Stimulated activated CD4-positive, alpha-beta T cell treated with anti-CD3 and anti-CD28 coated beads, Interleukin-12 subunit alpha, Interleukin-12 subunit beta, amount 100 ng/mL, for 48 hours (primary cell): ENCODE measurements at places on chromosomes 7 and 10.

DNA sequence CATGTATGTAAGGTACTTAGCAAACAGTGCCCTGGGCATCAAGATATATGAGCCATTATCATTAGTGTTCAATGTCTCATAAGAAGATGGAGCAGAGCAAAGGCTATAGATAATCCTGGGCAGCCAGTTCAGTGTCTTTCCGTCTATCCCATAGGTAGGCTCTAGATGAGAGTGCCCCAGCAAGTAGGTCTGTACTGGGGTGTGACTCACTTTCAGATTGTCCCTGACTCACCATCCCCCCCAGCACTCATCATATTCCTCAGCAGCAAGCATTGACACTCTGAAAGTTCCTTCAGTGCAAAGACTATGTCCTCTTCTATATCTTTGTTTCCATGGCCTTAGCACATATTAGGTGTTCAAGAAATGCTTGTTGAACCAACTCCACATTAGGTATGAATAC, 20.0 kb upstream of the FAM204A start:
- DNase-seq = no peak

DNA sequence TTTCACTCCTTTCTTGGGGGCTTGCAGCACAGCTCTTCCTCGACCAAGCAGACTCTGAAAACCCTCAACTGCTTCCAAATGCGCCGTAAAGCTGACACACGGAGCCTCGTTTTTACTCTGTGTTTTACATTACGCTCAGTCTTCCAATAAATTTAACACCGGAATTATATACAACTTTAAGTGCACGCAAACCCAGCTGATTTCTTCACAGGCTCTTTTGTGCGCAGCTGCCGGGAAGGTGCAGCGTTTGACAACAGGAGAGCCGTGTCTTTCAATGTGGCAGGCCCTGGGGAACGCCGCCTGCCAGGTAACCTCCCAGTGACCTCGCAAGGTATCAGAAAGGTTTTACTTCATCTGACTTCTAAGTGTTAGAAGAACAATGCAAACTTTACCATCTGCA, 35.0 kb downstream of the GFRA1 start:
- DNase-seq = no peak

DNA sequence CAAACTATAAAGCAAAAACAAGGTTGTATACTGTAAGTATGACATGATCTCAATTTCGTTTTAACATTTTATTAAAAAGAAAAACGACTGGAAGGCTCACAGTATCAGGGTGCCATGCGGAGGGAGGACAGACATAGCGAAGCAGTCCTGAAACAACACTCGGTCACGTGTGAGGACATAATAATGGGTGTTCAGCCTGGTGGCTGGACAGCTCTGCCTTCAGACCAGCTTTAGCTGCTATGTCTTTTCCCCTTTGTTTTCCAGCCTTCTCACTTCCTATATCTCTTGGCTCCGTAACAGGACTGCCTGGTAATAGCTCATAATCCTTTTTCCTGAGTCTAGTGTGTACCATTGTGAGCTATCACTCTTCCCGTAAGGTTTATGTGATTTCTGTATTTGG, 18.4 kb upstream of the KLF14 start:
- DNase-seq = no peak

DNA sequence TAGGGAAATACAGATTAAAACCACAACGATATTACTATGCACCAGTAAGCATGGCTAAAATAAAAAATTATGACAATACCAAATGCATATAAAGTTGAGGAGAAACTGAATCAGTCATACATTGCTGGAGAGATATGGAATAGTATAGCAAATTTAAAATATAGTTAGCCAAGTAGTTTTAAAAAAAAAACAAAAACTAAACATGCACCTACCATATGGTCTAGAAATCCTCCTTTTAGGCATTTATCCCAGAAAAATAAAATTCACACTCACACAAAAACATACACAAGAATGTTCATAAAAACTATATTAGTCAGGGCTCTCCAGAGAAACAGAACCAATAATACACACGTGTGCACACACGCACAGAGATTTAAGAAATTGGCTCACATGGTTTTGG, 175.8 kb downstream of the IPMK start:
- DNase-seq = no peak

- DNase-seq = no peak
These were observed 434.9 kb upstream of the KLF6 start for GRCh38 chr10:4219901-4220300.

GRCh38 chr7:17325364-17325763, 26.9 kb downstream of the AHR start:
- DNase-seq = no peak

DNA sequence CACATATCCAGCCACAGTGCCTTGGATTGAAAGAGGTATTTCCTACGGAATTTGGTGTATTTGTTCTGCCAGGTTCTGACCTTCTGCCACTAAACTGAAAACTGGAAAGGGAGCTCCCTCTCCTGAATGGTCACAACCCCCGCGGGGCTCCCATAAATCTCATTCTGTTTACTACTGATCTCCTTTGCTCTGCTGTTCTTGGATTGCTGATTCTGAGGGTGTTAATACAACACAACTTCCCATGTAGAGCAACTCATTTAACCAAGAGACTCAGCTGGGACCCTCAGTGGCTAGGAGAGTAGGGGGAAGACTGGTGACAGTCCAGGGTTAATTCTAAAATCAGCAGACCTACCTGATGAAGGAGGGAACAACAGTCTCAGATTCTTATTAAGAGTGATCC, 662.9 kb downstream of the INHBA start:
- DNase-seq = no peak

DNA sequence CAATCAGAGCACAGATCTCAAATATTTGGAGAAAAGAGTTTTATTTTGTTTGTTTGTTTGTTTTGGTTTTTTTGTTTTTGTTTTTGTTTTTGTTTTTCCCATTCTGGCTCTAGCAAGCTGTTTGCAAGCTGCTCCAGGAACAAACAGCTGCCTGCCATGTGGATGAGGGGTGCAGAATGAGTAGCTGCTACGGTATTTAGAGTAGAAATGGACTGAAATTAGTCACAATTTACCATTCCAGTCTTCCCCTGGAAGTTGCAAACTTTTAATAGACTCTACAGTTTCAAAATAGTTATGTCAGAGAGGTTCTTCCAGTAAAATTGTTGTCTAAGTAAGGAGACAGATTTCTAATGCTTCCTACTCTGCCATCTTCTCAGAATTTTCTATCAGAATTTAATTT, 27.1 kb upstream of the TAS2R16 start:
- no peak for DNase-seq
